DND-41 (cell line): ENCODE measurements at places on chromosomes 3 and 15.

DNA sequence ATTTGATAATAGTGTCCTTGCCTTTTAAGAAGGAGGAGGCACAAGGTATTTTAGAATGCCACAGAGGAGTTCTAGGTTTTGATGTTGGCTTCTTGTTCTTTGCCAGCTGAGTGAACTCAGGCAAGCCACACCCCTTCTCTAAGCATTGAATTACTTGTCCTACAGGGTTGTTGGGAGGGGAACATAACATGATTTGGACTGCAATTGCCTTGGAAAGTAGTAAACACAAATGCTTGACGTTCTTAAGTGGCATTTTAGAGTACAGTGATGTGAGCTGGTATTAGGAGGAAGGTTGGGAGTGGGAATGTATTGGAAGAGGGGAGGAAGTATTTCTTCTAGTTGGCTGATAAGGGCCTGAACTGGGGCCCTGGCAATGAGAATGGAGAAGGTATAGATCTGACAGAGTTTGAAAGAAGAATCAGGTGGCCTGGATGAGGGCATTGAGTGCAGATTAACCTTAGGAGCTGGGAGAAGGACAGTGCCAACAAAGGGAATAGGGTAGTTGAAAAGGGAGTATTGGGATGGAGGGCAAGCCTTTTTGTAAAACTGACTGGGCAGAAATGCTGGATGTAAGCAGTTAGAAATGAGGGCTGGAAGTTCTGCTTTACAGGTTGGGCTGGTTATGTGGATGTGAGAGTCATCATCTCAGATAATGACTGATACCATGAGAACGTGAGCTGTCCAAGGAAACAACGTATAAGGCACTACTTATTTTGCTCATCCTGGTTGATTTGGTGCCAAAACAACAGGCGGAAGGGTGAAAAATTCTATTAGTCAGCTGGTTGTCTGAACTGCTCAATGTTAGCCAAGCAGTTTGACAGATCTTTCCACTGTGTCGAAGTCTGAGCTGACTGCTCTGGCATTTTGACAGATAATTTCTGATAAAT is 16.7 kb downstream of the KAT2B start:
- no peak for DNase-seq

DNA sequence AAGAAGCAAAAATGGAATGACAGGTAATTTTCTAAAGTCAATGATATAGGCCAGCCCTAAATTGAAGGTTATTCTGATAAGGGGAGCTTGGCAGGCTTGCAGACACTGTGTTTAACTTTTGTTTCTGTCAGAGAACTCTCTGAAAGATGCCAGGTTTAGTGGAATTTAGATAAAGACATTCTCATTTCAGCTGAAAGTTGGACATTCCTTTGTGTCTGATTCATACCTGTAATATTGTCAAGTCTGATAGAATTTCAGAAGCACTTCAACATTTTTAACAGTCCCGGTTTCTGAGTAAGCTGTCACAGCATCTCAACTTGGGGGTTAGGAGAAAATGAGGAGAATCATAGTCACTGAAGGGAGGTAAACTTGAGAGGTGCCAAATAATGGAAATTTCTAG is 84.0 kb downstream of the DIPK2A start:
- no peak for DNase-seq

GRCh38 chr3:192920411-192920810 is 2.8 kb upstream of the MB21D2 start:
- DNase-seq: no peak

DNA sequence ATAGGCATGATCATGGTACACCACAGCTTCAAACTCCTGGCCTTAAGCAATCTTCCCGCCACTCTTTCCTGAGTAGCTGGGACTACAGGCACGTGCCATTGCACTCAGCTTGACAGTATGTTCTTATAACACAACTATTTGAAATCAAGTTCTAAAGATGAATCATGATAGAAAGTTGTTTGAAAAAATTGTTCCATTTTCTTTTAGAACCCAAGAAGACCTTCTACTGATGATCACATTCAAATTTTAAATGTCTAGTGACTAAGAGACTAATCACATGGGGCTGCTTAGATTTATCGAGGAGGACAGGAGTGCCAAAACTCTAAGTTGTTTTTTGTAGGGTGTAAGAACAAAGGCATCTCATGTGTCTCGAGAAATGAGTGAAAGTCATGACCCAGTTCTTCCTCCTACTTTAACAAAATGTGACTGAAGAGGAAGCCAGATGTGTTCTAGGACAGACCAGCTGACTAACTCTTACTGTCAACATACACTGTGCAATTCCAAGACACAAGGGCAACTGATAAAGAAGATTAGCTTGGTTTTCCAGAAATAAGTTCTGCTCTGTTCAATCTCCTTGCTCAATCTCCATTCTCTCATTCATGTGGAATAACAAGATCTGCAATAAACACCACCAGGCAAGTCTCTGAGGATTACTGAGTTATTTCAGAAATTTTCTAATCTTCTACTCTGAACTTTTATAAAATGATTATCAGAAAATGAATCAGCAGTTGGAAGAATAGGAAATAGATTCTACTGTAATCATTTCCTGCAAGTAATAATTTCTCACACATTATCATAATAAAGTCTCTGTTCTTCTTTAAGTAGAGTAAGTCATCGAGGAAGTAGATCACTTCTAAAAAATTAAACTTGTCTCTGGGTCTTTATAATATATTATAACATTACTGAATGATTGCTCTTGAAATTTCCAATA is 122.6 kb upstream of the CCNL1 start:
- no peak for DNase-seq

GRCh38 chr3:188693435-188693834 is 478.3 kb upstream of the TPRG1 start:
- no peak for DNase-seq

DNA sequence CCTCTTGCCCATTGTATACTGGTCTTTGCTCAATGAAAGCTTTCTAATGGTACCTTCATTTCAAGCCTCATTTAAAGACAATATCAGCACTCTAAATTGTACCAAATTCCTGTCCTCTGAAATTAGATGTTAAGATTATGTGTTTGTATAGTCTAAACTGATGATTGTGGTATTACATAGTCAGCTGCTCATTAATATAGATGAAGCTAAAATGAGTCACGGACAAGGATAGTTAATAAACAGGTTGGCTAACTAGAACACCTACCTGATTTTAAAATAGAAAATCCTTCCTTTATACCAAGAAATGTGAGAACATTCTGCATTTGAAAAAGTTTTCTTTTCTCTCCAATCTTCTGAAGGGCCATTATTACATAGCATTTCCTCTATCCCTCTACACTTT is 2.9 kb downstream of the PRKCI start:
- no peak for DNase-seq

- no peak for DNase-seq
These were observed 22.6 kb upstream of the IP6K2 start for GRCh38 chr3:48739617-48739954.

GRCh38 chr15:38745126-38745525 is 180.5 kb upstream of the RASGRP1 start:
- no peak for DNase-seq

GRCh38 chr3:50226888-50227389 is 9.1 kb upstream of the GNAI2 start:
- DNase-seq: no peak

GRCh38 chr3:149203758-149204157 is 17.9 kb downstream of the CP start:
- no peak for DNase-seq

DNA sequence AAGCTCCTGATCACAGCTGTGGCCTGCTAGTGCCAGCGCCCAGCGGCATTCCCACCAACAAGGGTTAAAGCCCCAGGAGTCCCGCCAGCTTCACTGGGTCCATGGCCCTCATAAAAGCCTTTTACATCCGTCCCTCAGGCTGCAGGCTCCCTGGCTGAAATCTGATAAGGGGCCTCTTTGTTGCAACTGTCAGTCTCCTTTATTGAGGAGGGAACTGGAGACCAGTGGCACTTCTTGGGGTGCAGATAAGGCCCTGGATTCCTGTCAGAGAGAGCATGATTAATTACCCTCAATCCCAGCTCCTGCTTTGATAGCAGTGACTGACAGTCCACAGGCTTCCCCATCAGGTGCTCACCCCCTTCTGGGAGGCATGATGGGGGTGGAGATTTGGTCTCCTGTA is 30.9 kb upstream of the CLK3 start:
- DNase-seq: no peak

GRCh38 chr15:51332206-51333147 is 5.9 kb downstream of the CYP19A1 start:
- no peak for DNase-seq

DNA sequence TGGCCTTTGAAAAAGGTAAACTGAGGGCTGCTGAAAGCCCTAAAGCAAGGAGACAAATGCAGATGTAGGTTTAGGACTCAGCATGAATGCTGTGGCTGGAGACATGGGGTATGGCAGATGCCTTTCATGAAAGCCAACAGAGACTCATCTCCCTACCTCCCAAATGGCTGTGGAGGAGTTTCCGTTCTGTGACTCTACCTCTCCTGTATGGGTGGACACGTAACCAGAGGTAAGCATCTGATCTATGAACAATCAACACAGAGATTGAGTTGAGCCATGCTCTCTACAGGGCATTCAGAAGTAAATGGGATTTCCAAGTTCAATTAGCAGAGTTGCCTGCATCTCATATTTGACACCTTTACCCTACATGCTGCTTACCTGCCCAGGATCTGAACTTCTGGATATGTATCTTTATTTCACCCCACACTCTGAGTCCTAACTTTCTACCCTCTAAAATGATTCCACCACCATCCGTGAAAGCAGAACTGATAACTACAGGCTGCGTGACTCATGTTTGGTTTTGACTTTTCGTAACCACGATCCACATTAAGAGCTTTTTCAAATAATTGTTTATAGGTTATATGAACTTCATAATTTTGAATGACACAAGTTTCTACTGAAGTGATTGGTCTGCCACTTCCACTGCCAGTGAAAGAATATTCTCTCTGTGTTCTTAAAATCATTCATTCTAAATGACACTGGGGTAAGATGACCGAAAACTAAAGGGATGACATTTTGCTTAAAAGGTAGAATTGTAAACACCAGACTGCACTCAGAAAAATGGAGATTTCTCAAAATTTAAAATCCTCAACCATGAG is 1058.7 kb downstream of the FHIT start:
- no peak for DNase-seq

DNA sequence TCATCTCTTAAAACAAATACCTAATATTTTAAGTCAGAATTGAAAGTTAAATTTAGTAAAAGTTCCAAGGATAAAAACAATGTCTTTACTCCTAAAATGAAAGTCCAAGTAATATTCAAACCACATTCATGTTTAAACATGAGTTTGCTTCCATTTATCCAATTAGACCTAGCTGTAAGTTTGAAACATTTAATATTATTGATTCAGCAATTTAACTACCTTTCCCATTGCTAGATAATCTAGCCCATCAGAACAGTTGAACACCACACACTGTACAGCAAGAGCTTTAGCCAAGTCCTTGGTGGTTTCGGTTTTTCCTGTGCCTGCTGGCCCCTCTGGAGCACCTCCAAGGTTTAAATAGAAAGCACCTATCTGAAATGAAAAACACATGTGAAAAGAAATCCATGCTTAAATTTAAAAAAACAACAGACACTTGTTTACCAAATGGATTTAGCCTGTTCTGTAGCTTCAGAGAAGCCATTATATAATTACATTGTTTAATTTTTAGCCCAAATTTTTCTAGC is 97.8 kb downstream of the DNAH12 start:
- DNase-seq: no peak

- DNase-seq: no peak
These were observed 297.9 kb downstream of the RYR3 start for GRCh38 chr15:33608714-33609113.

DNA sequence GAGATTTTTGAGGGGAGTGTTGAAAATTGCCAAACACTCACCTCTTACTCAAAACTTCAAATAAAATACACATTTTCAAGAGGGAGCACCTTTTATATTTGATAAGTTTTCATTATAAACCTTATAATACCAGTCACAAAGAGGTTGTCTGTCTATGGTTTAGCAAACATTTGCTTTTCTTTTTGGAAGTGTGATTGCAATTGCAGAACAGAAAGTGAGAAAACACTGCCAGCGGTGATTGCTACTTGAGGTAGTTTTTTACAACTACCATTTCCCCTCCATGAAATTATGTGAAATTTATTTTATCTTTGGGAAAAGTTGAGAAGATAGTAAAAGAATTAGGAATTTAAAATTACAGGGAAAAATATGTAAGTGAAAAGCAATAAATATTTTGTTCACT is 20.1 kb downstream of the DIPK2A start:
- no peak for DNase-seq

DNA sequence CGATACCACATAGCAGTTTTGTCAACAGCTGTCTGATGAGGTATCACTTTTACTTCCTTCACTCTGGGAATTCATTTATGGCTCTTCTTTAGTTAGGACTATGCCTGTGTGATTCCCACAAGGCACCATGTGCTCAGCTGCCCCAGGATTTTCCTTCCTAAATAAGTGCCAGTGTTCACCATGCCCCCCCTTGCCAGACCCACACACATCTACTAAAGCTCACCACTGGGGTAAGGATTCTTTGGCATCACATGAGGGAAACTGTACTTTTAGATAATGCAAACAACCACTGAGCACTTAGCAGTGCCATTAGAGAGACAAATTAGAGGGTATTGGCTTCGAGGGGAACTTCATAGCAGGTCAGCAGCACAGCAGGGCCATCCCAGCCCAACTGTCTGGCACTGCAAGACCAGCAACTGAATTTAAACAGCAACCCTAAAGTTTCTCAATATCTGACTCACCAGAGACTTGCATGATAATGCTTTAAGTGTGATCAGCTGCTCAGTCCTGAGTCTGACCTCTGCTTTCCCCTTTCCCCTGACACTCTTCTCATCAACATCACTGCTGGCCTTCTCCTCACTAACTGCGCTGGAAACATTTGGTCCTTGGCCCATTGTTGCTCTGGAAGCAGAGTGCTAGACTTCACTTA is 114.3 kb downstream of the STAC start:
- no peak for DNase-seq

DNA sequence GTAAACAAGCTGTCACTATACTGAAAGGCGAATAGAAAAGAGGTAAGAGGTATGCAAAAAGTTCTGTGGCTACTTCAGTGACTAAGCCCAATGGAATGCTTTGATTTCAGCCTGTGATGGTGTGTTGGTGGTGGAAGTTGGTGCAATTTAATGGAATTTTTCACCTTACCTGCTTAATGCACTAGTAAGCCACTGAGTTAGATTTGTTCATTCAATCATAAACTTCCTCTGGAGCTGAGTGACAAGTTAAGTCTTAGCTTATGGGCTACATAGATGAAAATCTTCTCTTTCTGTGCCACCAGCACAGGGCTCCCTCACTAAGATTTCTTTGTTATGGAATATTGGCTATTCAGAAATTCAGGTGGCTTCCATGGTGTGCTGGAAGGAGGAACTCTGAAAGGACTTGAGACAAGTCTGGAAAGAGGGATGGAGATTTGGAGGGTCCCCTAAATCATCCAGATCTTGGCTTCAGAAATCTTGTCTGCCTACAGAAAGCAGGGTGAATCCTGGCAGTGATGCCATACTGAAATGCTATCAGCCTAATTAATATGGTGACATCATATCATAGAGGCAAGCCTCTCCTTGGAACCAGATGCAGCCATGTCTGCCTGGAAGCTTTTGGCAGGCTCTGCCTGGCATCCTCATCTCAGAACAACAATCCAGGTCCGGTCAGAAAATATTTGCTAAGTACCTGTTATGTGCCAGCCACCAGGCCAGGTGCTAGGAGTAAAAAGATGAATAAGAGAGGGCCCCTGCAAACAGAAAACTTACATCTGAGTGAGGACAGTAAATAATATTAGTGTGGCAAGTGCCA is 8.1 kb upstream of the GAP43 start:
- no peak for DNase-seq
